ENCODE measurements at places on chromosomes 11 and 22.

DNA sequence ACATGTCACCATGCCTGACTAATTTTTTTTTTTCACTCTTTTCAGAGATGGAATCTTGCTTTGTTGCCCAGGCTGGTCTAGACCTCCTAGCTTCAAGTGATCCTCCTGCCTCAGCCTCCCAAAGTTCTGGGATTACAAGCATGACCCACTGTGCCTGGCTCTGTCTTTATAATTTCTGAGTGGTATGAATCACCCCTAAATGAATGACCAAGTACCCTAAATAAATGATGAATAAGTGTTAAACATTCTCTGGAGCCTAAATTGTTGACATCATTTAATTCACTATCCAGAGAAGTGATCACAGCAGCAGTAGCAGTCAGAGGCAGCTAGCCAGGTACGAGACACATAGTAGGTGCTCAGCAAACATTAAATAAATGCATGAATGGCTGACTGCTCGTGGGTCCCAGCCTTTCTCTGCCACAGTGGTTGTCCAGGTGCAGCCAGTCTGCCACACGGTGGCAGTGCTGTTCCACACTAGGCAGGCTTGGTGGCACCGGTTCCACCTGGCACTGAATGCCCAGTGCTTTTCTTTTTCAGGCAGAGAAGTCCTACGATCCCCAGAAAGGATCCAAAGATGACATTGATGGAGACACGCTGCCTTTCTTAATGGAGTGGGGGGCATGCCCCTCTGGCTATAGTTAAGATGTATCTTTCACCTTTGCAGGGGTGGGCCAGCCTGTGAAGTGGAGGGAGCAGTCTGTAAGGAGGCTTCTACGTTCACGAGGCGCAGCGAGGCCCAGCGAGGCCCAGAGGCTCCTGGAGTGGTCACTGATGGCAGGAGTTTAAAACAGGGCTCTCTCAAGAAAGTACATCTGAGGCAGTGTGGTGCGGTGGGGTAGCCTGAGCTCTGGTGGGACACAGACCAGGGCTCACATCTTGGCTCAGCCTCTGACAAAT, 8.7 kb upstream of the TTC12 start:
- peak; percentile 72 for DNase-seq

GRCh38 chr11:17561526-17561925, 14.5 kb downstream of the OTOG start:
- DNase-seq = no peak

- DNase-seq = no peak
Observed at GRCh38 chr11:25910086-25910485, 421.8 kb upstream of the ANO3 start.

- no peak for DNase-seq
Observed at GRCh38 chr22:43500792-43501785, 89.3 kb downstream of the MPPED1 start.

- DNase-seq = no peak
Observed at GRCh38 chr11:127631974-127632373, 631.4 kb upstream of the KIRREL3 start.

DNA sequence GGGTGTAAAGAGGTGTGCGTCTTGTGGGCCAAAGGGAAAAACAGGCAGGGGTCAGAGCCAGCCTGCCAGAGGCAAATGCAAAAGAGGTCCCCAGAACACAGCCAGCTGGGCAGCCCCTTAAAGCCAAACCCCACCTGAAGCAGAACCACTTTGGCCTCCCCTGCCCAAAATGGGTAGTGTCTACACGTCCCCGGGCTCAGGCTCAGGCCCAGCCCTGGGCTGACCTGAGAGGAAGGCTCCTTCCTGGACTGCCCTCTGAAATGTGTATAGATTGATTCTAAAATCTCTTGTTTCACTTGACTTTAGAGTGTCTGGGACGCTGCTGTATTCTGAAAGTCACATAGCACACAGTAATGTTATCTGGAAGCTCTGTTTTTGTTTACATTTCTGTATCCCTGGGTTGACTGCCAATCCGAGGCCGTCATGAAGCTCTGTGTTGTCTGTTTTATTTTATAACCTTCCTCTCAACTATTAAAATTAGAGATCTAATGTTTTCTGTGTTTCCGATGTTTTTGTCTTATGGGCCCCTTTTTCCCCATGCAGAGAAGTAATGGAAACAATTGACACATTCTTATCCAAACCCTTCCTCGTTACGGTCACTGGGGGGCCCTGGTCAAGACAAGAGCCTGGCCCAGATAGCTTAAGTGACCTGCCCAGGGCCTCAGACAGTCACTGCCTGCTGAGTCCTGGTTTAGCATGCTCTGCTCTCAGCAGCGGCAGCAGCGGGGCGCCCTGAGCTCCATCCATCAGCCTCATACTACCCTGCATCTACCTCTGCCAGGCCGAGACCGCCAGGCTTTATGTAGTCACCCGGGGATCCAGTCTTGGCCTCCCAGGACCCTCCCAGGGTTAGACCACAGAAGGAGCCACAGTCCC, 10.1 kb downstream of the OVOL1 start:
- DNase-seq = no peak

DNA sequence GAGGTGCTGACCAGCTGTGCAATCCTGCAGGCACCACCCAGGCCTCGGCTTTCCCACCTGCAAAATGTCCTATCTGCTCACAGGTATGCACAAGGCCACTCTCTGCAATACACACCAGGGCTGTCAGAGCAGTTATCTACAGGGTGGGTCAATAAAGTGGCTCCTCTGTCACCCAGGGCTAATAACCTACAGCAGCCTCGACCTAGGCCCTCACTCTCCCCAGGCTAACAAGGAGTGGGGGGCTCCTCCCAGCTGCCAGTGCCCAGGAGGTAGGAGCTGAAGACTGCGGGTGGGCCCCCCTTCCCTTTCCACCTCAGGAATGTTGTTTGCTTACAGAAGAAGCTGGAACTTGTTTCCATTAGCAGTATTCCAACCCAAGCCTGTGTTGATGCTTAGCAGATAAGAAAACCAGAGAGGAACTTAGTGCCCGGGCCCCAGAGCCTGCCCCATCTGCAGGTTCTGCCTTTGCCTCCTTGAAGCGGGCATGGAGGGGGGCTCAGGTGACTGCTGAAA, 26.8 kb downstream of the MYH9 start:
- peak; percentile 70 for DNase-seq

DNA sequence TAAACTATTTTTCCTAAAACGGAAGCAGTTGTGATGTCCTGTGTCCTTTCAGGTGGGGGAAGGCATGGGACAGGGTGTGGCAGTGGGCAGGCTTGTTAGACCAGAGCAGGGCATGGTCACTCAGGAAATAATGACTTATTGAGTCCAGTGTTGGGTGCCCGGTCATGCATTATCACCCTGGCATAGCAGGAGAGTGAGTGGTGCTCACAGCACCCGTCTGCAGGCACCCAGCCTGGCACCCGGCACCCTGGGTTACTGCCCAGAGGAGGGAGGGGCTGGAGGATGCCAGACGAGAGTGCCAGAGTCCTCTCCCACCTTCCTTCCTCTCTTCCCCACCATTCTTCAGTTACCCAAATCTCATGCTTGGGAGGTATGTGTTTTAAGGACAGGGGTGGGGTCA, 59.1 kb downstream of the ST3GAL4 start:
- no peak for DNase-seq

DNA sequence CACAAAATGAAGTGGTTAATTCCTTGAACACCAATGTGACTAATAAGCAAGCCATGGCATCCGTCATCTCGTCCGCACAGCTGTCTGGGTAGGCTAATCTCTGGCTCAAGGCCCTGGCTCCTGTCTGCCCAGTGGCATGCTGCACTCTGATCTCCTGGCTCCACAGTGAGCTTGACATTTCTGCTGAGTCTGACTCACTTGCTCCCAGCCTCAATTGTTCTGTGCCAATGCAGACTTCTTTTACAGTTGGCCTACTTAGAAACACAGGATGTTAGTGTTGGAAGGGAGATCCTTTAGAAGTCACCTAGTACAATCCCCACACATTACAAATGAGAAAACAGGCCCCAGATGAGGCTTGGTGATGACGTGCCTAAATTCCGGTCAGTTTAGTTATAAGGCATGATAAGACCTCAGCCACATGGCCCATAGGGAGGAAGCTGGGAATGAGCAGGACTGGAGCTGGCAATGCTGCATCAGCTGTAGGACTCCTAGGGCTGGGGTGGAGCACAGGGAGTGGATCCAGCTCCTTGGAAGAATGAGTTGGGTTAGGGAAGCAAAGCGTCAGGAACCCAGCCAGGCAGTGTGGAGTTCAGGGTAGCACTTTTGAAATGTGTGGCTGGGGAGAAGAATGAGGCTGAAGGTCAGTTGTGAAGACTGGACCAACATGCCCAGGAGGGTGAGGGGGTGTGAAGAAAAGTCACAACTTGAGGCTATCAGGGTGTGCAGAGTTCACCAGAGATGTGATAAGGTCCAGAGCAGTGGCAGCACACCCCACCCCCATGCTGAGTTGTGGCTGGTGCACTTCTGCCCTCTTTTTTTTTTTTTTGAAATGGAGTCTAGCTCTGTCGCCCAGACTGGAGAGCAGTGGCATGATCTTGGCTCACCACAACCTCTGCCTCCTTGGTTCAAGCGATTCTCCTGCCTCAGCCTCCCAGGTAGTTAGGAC, 70.2 kb upstream of the EED start:
- peak; percentile 100 for DNase-seq

DNA sequence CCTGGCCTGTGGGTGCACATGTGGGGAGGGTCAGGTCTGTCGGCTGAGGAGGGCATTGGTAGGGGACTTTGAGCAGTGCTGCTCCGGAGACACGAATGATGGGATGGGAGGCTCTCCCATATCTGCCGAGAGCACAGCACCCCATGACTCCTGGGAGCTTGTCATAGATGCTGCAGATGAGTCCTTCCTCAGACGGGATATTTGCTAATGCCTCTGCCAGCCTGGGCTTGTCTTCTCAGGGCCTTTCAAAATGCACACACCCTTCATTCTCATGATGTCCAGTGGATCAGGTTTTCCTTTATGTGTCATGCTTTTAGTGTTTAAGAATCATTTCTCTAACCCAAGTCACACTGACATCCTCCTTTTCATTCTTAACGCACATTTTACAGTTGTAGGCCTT, 8.1 kb upstream of the RNH1 start:
- DNase-seq = no peak

- no peak for DNase-seq
Observed at GRCh38 chr11:128592454-128592853, 5.1 kb upstream of the ETS1 start.

DNA sequence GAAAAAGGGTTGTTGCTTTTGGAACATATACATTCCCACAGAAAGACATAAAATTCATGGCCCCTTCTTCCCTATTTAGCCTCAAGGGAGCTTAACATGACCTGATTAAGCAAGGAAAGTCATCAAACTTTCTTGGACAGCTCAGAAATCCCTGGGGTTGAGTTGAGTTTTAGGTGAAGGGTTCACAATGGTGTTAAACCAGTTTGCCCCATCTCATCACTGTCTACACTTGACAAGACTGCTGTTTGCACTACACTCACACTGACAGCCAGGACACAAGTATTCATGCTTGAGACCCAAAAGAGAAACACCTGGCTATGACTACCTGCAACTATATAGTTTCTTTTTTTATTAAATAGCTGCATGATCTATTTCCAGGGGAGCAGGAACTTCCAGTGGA, 209.8 kb upstream of the TMEM45B start:
- DNase-seq = no peak

- no peak for DNase-seq
Observed at GRCh38 chr11:16352707-16353106, 3.6 kb downstream of the SOX6 start.

GRCh38 chr11:120786206-120786735, 237.6 kb upstream of the TBCEL start:
- no peak for DNase-seq

- no peak for DNase-seq
Observed at GRCh38 chr11:73468590-73469161, 92.5 kb downstream of the RELT start.

GRCh38 chr11:78080084-78080817, 589 bp upstream of the NDUFC2 start:
- DNase-seq = peak; percentile 25

DNA sequence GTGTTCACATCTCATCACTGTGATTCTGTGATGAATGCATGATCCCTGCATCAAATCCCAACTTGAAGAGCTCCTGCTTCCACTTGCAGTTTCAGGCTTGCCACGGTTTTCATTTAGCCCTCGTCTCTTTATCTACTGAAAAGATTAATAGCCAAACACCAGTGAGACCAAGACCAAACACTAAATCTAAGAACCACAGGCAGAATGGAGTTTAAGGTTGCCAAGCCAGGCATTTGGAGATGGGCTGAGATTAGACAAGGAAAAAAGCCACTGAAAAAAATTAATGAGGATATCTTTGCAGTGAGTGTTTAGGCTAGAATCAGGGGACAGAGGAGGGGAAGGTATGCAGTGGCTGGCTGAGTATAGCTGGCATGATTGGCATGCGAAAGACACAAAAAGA, 227.2 kb upstream of the BLID start:
- peak; percentile 83 for DNase-seq

DNA sequence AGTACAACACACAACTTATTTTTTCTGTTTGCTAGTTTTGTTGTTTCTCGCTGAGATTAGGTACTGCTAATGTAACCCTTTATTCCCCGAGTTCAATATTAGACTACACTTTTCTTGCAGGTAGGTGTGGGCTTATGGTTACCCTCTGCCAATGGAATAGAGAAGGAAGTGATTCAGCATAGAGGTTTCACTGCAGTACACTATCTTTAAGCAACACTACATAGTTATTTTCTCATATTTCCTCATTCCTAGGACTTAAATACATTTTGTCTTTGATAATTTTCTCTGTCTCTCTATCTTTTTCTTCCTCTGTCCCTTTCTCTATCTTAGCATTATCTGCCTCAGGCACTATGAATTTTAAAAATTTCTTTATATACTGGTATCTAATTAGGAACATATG, 791.0 kb downstream of the FAM181B start:
- DNase-seq = no peak

DNA sequence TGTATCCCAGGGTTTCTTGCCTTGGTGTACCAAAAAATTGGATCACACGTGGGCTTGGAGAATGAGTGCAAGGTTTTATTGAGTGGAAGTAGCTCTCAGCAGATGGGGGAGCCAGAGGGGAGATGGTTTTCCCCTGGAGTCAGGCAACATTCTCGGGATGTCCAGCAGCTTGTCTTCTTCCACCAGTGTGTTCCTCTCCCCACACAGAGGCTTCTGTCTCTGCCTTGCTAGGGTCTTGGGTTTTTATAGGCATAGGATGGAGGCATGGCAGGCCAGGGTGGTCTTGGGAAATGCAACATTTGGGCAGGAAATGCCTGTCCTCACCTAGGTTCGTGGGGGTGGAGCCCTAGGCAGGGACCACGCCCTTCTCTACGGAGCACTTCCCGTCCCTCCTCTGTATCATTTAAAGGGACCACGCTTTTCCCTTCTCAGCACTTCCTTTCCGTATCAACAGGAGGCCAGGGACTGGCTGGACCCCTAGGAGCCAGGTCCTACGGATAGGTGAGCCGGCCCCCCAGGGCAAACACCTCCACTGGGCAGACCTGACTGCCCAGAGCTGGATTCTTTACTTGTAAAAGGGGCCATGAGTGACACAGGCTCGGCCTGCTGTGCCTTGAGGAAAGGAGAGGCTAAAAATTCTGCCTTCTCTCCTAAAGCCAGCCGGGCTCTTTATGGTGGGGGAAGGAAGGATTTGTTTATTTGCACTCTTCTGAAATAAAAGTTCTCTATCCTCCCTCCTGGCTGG, 55.3 kb upstream of the CCDC188 start:
- peak; percentile 22 for DNase-seq

DNA sequence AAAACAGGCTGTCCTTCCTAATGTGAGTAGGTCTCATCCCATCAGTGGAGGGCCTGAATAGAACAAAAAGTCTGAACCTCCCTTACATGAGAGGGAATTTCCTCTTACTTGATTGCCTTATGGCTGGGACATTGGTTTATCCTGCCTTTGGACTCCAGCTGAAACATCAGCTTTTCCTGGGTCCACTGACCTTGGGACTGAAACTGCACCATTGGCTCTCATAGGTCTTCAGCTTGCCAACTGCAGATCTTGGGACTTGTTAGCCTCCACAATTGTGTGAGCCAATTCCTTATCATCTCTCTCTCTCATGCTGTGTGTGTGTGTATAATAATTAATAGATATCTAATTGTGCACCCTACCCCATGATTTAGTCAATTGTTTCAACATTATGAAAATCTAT, 375.3 kb upstream of the DDI1 start:
- DNase-seq = no peak
